ENCODE measurements at places on chromosomes 13 and 19.

DNA sequence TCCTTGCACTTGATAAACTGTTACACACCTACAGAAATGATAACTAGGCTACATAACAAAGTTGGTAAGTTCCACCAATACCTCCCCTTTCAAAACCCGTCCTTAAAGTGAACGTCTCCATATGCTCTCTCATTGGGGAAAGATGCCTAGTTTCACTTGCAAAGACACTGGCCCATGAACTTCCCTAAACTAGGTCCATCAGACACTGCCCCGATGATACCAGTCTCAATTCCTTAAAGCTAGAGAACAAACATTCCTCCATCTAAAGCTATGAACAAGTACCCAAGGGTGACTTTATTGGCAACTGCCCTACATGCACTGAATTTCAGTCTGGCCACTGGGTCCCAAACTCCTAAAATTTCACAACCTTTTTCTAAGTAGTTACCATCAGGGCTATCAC lies 39.9 kb downstream of the FOXO1 start:
- no peak for DNase-seq

GRCh38 chr13:54627646-54628372 lies 1599.2 kb downstream of the OLFM4 start:
- no peak for DNase-seq

DNA sequence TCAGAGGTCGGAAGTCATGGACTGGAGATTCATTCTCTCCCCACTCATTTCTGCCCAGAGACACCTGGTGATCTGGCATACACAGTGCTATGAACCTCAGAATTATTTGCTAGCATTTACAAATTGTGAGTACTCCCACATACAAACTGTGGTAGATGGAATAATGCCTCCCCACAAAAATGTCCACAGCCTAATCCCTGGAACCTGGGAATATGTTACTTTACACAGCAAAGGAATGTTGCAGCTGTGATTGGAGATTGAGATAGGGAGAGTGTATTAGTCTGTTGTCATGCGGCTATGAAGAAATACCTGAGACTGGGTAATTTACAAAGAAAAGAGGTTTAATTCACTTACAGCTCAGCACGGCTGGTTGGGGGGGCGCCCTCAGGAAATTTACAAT lies 3.1 kb upstream of the UQCRFS1 start:
- DNase-seq: no peak

DNA sequence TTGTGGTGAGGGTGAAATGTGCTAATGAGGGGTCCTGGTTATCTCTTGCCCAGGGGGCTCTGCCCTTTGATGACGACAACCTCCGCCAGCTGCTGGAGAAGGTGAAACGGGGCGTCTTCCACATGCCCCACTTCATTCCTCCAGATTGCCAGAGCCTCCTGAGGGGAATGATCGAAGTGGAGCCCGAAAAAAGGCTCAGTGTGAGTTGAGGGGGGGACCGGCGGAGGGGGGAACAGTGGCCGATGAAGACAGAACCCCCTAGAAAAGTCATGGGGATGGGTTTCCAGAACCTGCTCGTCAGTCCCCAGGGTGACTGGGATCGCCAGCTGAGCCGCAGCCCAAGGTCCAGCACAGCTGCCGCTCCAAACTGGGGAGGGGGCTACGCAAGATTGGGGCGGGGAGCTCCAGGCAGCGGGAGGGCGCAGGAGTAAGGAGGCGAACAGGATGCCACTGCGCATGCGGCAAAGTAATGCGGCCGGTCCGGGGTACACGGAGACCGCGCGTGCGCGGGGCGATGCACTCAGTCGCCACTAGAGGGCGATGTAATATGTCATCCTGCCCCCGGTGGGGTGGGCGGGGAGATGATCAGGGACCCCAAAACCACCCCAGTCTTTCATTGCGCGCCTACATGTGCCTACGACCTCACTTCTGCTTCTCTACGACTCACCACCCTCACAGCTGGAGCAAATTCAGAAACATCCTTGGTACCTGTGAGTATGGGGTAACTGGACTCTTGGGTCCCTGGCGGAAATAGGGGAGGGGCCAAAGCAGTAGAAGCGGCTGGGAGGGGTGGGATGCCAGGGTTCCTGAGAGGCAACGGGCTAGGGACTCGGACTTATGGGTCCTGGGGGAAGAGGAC lies 17.9 kb downstream of the BRSK1 start:
- DNase-seq: peak; percentile 93

DNA sequence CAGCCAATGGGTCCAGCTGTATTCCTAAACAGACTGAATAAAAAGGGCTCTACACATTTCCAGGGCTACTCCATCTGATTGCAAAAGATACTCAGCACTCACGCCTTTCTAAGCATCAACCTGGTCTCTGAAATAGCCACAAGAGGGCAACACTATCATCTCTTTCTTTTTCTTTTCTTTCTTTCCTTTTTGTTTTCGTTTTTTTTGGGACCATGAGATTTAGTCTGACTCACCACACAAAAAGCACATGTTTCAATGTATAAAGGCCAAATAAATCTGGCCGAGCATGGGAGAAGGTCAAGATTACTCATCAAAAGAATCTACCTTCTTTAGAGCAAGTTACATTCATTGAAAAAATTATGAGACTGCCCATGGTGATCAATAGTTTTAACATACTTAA lies 805.6 kb upstream of the ARGLU1 start:
- DNase-seq: no peak

DNA sequence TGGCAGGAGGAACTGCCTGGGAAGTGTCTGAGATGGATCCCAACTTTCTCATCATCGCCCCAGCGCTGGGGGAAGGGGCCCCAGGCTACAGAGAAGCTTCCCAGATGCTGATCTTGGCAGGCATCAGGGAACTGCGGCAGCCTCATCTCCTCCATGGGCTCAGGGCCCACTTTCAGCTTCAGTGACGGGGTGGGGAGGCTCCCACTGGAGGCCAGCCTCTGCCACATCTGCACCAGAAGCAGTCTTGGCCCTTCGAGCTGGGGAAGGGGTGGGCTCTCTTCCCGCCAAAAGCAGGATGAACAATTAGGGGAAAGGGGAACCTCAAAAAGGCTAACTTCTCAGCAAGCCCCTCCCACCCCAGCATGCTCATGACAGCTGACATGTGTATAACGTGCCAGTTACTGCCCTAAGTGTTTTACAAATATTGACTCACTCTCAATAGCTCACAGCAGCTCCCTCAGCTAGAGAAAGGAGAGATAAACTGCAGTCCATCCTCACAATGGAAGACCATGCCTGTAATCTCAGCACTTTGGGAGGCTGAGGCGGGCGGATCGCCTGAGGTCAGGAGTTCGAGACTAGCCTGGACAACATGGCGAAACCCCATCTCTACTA lies 7.1 kb upstream of the S1PR2 start:
- no peak for DNase-seq

Measured in CD4-positive, alpha-beta T cell treated with Interleukin-10 for 1 hour (primary cell).